ENCODE measurements at places on chromosomes 2 and 18.
A peak's percentile ranks its signal among the peaks of the same experiment; 100 is the strongest.

DNA sequence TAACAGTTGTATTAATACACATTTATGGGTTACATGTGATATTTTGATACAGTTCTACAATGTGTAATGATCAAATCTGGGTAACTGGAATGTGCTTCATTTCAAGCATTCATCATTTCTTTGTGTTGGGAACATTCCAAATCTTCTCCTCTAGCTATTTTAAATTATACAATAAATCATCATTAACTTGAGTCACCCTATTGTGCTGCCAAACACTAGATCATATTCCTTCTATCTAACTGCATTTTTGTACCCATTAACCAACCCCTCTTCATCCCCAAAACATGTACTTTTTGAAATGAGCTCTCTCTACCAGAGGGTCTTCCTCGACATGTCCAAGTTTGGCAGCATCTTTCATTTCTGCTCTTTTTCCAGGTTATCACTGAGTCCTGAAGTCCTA, 81.1 kb upstream of the TTC39C start:
- no peak for DNase-seq

- no peak for DNase-seq
These were observed 240.0 kb upstream of the NT5C1B start for GRCh38 chr2:18829251-18829902.

- no peak for DNase-seq
These were observed 102.4 kb upstream of the THUMPD2 start for GRCh38 chr2:39881494-39881893.

DNA sequence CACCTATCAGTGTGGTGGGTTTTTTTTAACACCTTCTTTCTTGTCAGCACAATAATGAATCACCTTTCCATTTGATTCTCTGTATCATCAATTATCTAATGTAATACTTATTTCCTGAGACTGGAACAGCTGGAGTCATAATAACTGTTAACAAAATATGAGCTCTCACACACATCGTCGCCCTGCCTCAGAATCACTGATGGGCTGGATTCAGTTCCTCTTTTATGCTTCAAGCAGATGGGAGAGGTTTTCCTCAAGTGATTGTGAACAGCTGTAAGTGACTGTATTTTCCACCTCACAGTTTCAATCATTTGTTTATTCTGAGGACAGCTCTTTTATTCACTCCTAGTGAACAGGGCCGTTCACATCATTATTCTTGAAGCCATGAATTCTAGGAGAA, 330.2 kb downstream of the DSC3 start:
- DNase-seq = no peak

DNA sequence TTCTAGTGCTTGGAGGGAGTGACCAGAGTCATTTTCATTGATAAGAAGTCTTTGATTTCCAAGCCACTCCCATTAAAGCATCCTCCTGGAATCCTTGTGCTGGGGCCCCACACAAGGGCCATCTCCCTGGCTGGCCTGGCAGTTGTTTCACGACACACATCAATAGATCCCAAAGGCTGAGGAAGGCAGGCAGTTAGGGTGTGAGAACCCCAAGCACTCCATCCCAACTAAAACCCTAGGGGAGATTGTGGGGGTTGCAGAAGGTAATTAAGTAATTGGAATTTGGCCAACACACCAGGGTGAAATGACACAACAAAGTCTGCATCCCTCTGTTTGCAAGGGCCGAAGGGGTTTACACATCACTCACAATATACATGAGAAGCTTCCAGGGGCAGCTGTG, 578.1 kb upstream of the SYT4 start:
- DNase-seq = no peak

DNA sequence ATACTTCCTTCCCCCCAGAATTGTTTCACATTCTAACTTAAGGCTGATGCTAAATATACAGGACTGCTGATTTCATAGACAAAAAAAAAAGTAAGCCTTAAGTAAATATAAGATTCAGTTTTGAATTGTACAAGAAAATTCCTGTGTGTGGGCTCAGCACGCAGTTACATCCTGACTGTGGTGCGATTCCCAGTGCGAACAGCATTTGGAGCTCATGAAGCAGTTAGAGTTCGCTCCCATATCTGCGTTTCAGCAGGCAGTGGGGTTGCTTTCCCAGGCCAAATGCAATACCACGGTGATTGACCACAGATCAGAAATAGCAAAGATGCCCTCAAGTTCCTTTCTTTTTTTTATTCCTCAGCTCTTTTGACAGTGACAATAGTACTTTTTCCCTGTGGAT, 75.6 kb downstream of the SATB2 start:
- no peak for DNase-seq

GRCh38 chr2:204775766-204776165, 230.5 kb downstream of the PARD3B start:
- no peak for DNase-seq

GRCh38 chr2:157788201-157788600, 87.9 kb downstream of the ACVR1 start:
- DNase-seq = no peak

DNA sequence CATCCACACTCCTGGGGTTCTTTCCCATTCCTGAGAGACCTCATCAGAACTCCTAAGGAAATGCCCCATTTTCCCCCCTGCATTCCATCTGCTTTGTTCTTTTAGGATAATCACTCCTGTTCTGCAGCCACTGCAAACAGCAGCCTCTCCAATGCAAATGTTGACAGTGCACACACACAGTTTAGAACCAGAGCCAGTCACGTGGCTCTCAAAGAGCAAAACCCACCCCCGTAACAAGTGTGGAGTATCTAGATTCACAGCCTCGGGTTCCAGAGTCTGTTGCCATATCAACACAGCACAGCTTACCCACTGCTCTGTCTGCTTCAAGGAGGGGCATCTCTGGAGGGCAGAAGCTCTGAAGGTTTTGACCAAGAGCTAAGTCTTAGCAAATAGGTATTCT, 180.0 kb downstream of the NAPG start:
- DNase-seq = no peak

- no peak for DNase-seq
These were observed 141.6 kb downstream of the RTP5 start for GRCh38 chr2:242011167-242011513.

DNA sequence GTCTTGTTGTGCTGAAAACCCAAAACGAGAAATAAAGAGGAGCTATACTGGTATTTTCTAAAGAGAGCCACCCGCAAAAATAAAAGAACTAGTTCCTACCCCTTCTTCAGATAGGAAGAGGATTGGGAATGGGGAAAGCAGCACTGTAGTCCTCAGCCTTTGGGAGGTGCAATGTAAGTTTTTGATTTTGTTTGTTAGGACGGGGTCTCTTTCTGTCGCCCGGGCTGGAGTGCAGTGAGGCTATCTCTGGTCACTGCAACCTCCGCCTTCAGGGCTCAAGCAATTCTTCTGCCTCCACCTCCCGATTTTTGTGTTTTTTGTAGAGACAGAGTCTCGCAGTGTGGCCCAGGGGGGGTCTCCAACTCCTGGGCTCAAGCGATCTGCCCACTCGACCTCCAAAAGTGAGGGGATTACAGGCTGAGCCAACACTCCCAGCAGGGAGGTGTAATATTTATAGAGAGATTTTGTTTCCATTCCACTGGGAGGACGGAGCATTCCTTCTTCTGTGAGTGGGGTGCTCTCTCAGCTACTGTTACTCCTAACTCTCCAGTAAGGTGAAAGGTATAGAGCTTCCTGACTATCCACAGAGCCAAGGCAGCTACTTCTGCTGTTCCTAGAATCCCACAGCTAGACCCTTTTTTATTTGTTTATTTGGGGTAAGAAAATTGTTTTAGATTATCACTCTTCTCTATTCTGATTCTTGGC, 13.1 kb upstream of the GULP1 start:
- DNase-seq = no peak

- no peak for DNase-seq
These were observed 25.1 kb downstream of the ASXL2 start for GRCh38 chr2:25853038-25853638.

- no peak for DNase-seq
These were observed 256.8 kb upstream of the ZC3H15 start for GRCh38 chr2:186229265-186229664.

- DNase-seq = no peak
These were observed 1607.8 kb upstream of the PIK3C3 start for GRCh38 chr18:40347261-40347660.

- DNase-seq = no peak
These were observed 143.0 kb downstream of the HNMT start for GRCh38 chr2:138107288-138107687.

- DNase-seq = no peak
These were observed 112.5 kb upstream of the SH3BP4 start for GRCh38 chr2:234839285-234839684.

- no peak for DNase-seq
These were observed 201.8 kb downstream of the EPHA4 start for GRCh38 chr2:221370076-221370856.

DNA sequence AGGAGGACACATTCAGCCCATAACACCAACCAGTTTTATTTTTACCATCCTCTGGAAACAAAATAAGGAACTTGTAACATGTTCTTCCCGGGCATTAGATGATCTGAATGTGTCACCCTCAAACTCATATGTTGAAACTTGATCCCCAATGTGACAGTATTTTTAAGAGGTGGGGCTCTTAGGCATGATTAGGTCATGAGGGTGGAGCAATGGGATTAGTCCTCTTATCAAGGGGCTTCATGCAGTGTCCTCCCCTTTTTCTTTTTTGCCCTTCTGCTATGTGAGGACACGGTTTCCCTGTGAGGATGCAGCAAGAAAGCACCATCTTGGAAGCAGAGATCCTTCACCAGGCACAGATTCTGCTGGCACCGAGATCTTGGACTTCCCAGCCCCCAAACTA, 401.5 kb upstream of the TRIB2 start:
- DNase-seq = no peak

GRCh38 chr2:39217192-39217550, 26.6 kb downstream of the CDKL4 start:
- no peak for DNase-seq

DNA sequence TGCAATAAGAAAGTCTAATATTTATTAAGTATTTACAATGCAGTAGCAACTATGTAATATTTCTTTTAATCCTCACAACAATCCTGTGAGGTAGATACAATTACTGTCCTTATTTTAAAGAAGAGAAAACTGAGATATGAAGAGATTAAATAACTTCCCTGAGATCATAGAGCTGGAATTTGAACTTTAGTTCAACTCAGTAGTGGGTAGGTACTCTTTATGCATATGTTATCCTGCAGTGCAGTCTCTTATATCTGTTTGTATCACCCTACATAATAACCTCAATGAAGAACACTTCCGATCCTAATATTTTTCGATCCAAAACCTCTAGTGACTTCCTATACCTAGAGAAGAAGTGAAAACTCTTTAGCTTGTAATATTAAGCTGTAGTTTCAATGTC, 64.2 kb downstream of the PLA2R1 start:
- no peak for DNase-seq

DNA sequence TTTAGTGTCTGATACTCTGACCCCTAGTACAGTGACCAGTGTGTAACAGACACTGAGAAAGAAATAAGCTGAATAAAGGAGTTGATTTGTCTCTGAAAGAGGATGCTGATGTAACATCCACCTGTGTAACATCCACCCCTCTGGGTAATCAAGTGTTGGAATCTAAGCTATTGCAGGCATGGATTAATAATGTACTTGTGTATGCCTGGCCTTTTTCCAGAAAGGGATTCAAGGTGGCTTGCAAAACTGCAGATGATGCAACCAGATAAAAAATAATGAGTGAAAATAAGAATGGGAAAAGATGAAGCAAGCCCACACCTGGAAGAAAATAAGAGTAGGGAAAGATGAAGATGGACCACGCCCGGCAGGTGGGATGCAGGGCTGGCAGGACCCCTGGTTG, 48.2 kb upstream of the FOXI3 start:
- no peak for DNase-seq

DNA sequence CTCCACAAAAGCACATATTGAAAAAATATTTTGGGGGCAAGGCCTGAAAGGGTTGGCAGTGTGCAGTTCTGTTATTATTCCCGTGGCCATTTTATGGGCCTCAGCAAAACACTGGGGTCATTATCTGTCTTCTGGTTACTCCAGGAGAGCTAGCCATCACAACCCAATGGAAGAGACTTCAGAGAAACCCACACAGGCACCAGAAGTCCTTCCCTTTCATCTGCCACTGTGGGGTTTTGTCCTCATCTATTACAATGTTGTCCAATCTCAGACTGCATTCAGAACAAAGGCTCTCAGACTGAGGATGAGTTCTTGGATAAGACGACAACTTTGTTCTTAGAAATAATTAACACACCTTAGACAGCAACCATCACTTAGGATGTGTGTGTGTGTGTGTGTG, 98.4 kb downstream of the PIEZO2 start:
- DNase-seq = no peak

- DNase-seq = no peak
These were observed 92.1 kb downstream of the ATL2 start for GRCh38 chr2:38284971-38285370.

DNA sequence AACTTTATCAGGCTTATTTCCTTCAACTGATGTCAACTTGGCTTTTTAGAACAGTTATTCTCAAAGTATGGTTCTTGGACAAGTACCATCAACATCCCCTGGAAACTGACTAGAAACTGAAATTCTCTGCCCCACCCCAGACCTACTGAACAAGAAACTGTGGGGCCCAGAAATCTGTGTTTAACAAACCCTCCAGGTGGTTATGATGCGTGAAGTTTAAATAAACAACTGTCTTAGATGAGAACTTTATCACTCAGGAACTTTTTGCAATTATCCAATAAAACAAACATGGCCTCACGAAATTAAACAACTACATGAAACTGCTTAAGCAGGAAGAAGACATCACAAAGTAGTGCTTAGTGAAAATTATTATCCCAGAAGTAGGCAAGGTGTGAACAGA, 4.4 kb downstream of the HIBCH start:
- no peak for DNase-seq

DNA sequence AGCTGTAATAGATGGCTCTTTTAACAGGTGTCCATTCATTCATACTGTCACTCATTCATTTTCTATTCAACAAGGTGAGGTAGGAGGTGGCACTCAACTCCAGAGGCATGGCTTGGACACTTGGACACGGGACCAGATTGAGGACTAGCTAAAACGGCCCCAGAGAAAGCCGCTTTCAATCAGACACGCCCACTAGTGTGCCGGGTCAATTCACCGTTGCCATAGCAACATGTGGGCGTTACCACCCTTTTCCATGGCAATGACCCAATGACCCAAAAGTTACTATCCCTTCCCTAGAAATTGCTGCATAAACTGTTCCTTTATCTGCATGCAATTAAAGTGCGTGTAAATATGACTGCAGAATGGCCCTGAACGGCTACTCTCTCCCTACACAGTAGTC, 49.2 kb upstream of the LGALSL start:
- DNase-seq = no peak

DNA sequence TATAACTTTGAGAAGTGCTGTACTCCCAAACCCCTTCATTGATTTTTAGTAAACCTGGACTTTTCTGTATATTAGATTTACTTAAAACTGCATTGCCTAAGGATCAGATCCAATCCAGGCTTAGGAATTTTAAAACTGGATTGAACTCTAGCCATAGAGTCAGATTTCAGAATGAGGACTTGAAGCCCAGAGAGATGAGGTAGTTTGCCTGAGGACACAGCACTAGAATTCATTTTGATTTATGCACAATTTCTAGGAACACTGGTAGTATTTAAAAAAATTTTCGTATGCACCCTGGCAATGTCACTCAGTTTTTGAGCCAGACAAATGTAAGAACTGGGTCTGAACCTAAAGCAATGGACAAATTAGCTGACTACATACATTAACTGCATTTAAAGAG, 144.9 kb downstream of the KCTD1 start:
- no peak for DNase-seq

GRCh38 chr2:44169155-44169898, 652 bp downstream of the PPM1B start:
- peak; percentile 9 for DNase-seq

- DNase-seq = no peak
These were observed 932.9 kb downstream of the TDRD15 start for GRCh38 chr2:22056621-22057132.

GRCh38 chr2:111015283-111015995, 105.3 kb upstream of the BCL2L11 start:
- no peak for DNase-seq

All from stimulated activated CD4-positive, alpha-beta T cell treated with anti-CD3 and anti-CD28 coated beads, Interleukin-1b, Interleukin-23, amount 100 ng/mL, for 24 hours (primary cell).